ENCODE measurements at places on chromosomes 12 and 14.

- no peak for DNase-seq
These were observed 173.8 kb downstream of the NAV3 start for GRCh38 chr12:78004249-78005093.

- DNase-seq = no peak
These were observed 185.8 kb upstream of the FKBP4 start for GRCh38 chr12:2609020-2609419.

DNA sequence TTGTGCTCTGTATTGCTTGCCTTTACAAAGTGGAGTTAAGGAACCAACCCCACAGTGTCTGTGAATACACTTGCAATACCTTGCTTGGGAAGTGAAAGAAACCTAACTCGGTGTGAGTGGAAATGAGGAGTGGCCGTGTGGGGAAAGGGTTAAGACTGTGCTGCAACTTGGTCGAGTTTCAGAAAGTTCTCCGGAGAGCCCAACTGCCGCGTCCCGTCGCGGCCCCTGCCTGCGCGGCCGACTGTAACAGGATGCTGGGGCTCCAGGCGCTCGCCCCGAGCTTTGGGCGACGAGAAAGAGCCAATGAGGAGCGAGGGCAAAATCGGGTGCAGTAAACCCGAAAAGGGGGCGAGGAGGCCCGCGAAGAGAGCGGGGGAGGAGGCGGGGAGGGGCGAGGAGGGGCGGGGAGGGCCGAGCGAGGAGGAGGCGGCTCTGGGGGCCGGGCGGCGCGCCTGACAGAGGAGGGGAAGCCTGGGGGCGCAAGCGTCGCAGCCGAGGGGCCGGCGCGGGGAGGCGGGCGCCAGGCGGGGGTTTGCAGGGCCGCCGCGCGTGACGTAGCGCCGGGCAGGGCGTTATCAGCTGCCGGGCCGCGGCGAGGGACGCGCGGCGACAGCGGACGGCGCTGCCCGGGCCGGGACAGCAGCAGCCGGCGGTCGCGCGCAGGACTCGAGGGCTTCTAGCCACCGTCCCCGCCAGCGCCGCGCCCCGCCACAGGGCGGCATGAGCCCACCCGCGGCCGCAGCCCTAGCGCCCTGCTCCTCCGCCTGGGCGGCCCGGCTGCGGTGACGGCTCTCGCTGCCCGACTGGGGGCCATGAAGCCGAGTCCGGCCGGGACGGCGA is at the start of gene DACT1:
Gene DACT1 (plus strand): TSS at position 572 of the 840 bp plus-strand sequence. CDS start 241 bp downstream, at position 813.
- peak; percentile 58 for DNase-seq

GRCh38 chr14:46574978-46575375 is 76.6 kb downstream of the RPL10L start:
- no peak for DNase-seq

- no peak for DNase-seq
These were observed 61.4 kb upstream of the VPS33A start for GRCh38 chr12:122327494-122328385.

DNA sequence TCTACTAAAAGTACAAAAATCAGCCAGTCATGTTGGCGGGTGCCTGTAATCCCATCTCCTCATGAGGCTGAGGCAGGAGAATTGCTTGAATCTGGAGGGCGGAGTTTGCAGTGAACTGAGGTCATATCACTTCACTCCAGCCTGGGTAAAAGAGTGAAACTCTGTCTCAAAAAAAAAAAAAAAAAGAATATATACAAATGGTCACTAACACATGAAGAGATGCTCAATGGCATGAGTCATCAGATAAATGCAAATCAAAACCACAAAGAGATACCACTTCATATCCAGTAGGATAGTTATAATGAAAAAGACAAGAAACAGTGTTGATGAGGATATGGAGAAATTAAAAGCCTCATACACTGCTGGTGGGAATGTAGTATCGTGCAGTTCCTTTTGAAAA is 33.6 kb upstream of the METAP2 start:
- DNase-seq = no peak

DNA sequence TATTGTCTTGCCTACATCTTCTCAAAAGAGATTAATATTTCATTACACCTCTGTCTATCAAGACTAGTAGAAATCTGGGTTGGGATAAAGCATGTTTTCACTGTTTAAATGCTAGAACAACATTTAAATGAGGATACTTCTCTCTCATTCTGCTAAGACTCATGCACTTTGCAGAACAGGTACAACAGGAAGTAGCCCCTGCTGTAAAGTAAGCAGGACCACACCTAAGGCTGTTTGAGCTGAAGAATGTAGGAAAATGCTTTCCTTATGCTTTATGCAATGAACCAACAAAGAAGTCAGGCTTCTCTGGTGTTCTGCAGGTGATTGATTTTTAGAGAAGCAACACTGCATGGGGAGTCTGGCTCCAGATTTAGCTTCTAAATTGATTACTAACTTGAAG is 89.4 kb downstream of the PAX9 start:
- DNase-seq = no peak

- no peak for DNase-seq
These were observed 58.5 kb upstream of the PLXNC1 start for GRCh38 chr12:94089891-94090290.

Data from activated T-cell treated with anti-CD3 and anti-CD28 coated beads, Interleukin-2, amount 50 U/mL, for 1 hour (primary cell).